ENCODE measurements at places on chromosomes 7 and 10.

GRCh38 chr7:48428091-48428684 lies 256.9 kb downstream of the ABCA13 start:
- DNase-seq, result no peak

DNA sequence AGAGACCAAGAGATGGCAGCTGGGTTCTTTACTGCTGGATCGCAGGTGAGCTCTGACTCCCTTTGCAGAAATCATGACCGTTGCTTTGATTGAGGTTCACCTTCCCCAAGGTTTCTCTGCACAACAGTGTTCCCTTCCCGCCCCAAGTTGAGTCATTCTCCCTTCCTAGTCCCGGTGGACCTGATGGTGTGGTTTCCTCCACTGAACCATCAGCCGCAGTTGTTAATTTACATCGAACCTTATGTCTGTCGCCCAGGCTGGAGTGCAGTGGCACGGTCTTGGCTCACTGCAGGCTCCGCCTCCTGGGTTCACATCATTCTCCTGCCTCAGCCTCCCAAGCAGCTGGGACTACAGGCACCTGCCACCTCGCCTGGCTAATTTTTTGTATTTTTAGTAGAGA lies 5.8 kb downstream of the ZSCAN25 start:
- no peak for DNase-seq

DNA sequence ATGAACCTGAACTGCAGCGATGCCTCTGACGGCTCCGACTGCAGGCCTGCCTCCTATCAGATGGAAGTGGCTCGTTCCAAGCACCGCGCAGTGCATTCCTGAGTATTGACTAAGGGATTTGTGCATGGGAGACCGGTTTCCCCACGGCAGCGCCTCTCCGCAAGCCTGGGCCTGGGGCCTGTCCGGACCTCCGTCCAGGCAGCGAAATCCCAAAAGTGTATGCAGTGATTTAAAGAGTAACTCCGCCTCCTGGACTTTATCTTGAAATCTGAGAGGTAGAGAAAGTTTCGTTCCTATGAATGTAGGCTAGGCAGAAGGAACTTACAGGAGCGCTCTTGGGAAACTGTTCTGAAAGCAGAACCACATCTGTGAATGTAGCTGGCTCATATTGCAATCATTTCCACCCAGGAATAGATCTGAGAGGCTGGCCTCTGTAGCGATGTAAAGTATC lies 106.2 kb upstream of the CELF2 start:
- DNase-seq, result peak; percentile 61

DNA sequence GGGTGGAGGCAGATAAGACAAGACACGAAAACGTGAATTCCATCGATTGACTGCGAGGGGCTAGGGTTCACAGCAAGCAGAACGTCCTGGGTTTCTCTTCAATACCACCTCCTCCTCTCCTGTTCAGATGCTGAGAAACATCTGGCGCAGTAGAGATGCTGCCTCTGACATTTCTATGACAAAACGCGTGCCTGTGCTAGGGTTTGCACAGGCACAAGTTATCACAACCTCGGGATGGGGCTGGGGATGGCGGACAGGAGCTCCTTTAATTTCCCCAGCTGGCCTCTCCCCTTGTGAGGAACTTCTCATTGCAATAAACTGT lies 99.8 kb upstream of the SVIL start:
- DNase-seq, result no peak

GRCh38 chr7:28346676-28347363 lies 65.5 kb upstream of the CREB5 start:
- DNase-seq, result peak; percentile 27

DNA sequence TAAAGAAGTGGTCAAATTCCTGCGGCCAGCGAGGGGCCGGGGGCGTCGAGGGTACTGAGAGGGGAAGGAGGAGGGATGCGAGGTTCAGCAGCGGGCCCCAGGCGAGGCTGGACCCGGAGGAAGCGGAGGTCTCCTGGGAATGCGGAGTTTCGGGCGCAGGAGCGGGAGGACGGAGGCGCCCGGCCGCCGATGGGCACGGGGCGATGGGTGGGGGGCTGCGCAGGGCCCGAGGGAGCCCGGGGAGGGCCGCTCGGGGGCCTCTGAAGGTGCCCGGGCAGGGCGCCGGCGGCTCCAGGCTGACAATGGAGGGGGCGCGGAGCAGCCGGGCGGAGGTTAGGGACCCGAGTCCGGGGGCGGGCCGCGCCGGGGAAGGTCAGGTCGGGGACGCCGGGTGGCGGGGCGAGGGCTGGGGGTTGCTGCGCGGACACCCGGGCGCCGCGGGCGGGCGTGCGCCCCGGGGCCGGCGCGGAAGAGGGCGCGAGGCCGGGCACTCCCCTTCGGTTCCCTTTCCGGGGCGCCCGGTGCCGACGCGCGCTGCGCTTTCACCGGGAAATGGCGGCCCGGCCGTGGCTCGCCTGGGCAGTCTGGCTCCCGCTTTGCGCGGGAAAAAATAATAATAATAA lies 683 bp downstream of the MACROH2A2 start:
- no peak for DNase-seq

GRCh38 chr7:96996111-96996957 lies 9.0 kb upstream of the DLX6 start:
- DNase-seq, result no peak
